ENCODE measurements at places on chromosomes 1 and 21.

- DNase-seq, result no peak
These were observed 11.0 kb upstream of the PGD start for GRCh38 chr1:10387677-10388386.

DNA sequence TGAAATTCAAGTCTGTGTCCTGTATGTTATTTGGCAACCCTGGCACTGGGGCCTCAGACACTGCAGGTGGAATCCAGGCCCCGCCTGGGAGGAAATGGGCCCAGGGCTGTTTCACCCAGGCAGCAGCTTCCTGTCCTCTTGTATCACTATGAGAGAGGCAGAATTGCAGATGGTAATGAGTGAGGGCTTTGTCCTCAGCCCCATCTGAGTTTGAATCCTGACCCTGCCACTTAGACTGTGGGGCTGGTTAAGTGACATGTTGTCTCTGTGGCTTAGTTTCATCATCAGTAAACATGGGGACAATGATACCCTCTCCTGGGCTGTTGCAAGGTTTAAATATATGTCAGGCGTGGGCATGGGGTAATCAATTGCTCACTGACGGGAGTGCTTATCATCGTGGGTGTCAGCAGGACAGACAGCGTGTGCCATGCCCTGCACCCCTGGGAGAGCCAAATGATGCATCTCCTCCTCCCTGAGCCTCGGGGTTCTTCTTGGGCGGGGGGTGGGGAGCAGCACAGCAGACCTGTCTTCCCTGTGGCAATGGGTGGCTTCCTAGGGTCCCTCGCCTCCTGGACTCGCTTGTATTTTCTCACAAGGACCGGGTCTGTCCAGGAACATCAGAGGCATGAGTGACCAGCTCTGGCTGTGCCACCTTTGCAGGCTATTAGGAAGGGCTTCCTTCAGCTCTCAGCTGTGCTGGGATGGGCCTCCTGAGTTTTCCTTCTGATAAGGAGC is 42.1 kb downstream of the ARHGEF10L start:
- no peak for DNase-seq

DNA sequence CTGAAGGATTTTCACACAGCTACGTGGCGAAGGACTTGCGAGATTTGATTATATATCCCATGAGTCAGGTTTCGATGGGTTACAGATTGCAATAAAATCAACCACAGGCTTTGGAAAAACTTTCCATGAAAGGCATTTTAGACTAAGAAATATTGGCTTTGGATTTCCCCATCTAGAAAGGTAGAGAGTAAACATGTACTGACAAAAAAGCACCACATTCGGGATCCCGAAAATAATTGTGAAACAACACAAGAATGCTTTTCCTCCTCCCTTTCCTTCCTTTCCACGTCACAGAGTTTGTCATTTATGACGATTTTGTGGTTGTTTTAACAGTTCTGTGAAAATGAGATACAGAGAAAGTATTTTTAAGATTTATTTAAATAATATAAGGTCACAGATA is 38.5 kb downstream of the TGFB2 start:
- DNase-seq, result no peak

DNA sequence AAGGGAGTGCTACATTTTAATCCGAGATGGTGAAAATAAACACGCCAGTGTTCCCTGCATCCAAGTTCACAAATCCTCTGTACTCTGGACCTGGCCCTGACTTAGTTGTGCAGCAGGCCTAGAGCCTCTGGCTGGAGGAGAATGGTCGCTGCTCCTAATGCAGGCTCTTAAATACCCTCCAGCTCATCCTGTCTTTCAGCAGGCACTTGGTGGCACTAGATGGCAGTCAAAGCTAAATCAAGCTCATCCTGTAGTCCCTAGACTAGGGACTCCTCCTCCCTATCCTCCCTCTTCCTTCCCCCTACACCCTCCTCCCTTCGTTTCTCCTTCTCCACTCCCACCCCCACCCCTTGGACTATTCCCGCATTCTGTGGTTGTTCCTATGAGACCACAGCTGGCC is 41.6 kb upstream of the MTR start:
- DNase-seq, result no peak

- no peak for DNase-seq
These were observed 53.0 kb downstream of the SLC37A1 start for GRCh38 chr21:42566524-42567213.

DNA sequence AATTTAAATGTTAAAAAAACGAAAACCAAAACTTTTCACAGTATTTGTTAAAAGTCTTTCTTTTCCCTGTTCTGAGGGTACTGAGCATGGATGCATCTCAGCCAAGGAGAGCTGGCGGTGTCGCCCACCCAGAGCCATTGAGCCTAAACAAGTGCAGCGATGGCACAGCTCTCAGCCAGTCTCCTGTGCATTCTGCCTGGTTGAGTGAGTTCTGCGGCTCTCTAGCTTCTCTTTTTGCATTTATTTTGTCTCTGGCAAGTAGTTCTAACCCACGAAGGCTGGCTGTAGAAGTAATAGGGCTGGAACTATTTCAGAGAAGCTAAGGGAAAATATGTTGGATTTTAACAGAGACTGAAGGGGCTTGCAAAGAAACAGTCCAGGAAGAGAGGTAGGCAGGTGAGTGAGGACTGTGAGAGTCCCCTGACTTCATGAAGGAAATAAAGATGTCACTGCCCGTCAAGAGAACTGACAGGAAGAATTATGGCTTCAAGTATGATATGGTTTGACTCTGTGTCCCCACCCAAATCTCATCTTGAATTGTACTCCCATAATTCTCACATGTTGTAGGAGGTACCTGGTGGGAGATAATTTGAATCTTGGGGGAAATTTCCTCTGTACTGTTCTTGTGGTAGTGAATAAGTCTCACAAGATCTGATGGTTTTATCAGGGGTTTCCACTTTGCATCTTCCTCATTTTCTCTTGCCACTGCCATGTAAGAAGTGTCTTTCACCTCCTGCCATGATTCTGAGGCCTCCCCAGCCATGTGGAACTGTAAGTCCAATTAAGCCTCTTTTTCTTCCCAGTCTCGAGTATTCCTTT is 35.7 kb upstream of the LIN9 start:
- no peak for DNase-seq

DNA sequence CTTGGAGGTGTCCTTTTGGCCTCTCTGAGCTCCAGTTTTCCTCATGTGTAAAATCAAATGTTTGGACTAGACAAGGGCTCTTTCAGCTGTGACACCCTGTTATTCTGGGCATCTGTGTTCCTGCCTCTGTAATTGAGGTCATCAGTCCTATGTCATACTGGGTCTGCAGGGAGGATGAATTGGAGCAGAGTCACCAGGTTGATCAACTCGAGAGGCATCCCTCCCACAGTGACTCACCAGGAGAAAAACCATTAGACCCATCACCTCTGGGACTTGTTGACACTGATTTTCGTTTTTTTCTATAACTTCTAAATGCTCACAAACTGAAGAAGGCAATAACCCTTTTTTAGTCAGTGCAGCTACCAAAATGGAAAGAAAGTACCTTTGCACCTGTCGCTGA is 82.2 kb downstream of the ST6GALNAC5 start:
- DNase-seq, result no peak

GRCh38 chr1:26857473-26858060 is 5.4 kb upstream of the SFN start:
- no peak for DNase-seq

- DNase-seq, result no peak
These were observed 29.8 kb downstream of the PARP1 start for GRCh38 chr1:226378071-226378470.

GRCh38 chr1:227712648-227713047 is 22.5 kb downstream of the JMJD4 start:
- DNase-seq, result no peak

- no peak for DNase-seq
These were observed 8.7 kb upstream of the ZNF691 start for GRCh38 chr1:42837709-42838108.

DNA sequence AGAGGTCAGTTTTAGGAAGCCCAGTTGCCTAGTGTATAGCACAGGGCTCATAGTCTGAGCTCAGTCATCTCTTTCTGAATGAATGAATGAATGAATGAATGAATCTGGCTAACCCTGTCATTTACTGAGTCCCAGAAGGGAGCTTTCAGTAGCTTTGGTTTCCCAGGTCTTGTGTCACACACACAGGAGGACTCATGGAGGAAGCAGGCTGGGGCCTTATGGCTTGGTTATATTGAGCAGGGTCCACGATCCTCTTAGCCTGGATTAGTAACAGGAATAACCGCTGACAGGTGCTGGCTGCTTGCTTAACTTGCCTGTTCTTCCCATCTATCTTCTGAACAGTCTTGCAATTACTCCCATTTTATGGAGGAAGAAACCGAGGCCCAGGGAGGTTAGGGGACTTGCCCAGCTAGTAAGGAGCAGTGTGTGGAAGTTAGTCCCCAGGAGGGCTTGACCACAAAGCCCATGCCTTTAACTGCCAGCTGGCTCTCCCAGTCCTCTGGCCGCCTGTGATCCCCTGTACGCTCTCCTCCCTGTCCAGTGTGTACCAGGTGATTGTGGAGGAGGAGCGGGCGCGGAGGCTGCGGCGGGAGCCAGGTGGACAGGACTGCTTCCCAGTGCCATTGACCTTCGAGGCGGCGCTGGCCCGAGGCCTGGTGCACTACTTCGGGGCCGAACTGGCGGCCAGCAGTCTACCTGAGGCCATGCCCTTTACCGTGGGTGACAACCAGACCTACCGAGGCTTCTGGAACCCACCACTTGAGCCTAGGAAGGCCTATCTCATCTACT is 46.0 kb downstream of the PTPRU start:
- DNase-seq, result no peak

DNA sequence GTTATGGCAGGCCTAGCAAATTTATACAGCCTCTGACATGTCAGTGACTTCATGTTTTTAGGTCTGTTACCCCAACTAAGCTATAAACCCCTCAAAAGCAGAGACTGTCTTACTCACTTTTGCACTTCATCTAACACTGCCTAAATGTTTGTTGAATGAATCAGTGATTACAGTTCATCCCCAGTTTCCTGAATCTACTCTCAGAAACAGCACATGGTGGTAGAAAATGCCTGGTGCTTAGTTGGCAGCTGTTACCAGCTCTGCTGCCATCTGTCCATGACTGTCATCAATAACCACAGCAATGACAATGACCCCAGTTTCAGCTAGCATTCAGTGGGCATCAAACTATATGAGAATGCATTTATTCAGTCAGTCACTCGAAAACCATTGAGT is 110.5 kb upstream of the SERBP1 start:
- no peak for DNase-seq

DNA sequence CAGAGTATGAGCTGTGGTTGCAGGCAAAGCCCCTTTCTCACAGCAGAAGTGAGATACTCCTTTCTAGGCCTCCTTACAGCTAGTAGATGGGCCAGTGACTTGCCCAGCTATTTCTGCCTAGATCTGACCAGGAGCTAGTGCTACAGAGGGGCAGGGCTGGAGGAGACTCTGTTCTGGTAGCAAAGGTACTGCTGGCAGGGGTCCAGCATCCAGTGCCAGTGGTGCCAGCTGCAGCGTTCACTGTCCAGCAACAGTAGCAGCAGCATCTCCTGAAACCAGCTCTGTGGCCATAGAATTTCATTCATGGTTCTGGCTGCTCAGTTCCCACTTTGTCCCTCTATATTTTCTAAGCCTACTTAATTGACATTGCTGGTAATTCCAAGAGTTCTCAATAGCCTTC is 62.5 kb upstream of the CNN3 start:
- DNase-seq, result no peak

GRCh38 chr1:53693773-53694717 is 44.9 kb downstream of the GLIS1 start:
- DNase-seq, result no peak

GRCh38 chr1:9068981-9069325 is 482 bp downstream of the SLC2A5 start:
- no peak for DNase-seq

DNA sequence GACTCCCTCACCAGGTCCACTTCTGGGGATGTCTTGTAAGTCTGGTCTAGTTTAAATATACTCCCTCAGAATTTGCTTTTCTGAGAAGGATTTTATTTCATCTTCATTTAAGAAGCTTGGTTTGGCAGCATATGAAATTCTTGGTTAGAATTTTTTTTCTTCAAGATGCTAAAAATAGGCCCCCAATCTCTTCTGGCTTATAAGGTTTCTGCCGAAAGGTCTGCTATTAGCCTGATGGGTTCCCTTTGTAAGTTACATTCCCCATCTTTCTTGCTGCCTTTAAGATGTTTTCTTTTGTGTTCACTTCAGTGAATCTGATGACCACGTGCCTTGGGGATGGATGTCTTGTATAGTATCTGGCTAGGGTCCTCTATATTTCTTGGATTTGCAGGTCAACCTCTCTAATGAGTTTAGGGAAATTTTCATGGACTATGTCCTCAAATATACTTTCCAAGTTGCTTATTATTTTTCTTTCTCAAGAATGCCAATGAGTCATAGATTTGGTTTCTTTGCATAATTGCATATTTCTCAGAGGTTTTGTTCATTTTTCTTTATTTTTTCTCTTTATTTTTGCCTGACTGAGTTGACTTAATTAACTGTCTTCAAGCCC is 19.4 kb downstream of the TCP10L start:
- DNase-seq, result no peak

DNA sequence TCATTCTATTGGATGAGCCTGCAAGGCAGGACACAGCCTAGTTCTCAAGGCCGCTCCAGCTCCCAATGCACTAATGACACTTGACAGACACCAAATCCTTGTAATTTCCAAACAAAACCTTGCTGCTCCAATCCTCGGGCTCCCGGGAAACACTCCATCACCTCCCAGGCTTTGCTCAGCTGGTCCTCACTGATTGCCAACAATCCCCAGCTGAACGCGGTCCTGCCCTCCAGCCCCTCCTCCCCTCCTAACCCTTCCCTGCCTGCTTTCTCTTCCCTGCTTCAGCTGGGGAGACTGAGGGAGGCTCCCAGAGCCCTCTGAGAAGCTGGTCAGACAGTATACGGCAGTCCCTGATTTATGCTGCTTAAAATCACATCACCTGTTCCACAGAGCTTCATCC is 114.4 kb upstream of the TNR start:
- DNase-seq, result no peak

- no peak for DNase-seq
These were observed 16.5 kb downstream of the SOD1 start for GRCh38 chr21:31675960-31676359.

- no peak for DNase-seq
These were observed 12.5 kb downstream of the GPR137B start for GRCh38 chr1:236154671-236155398.

- no peak for DNase-seq
These were observed 39.3 kb upstream of the ERO1B start for GRCh38 chr1:236321101-236321500.

GRCh38 chr1:84502927-84503326 is 3.3 kb upstream of the SPATA1 start:
- DNase-seq, result no peak

- no peak for DNase-seq
These were observed 563.0 kb upstream of the NEGR1 start for GRCh38 chr1:72845381-72845780.

DNA sequence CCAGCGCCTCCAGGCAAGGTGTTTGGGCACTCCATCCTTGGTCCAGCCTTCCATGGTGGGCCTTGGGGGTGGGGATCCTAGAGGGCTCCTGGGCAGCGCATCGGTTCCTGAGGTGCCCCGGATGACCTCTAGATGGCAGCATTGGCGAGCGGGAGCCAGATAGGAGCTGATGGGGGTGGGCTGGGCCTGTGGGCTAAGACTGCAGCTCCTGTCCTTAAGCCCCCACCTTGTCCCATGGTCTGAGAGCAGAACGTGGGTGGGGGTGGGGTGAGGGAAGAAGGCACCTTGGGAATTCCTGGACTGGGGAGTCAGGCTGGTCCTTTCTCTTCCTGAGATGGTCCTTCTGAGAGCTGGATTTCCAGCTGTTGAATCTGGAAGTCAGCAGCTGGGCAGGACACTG is 93.4 kb upstream of the CSF3R start:
- DNase-seq, result peak; percentile 39
